ENCODE measurements at places on chromosomes 5 and 9. TPM values are rescaled to one million over a fixed set of nuclear protein-coding genes. Genes with fewer than 3 reads are reported as not detected.
A peak's percentile ranks its signal among the peaks of the same experiment; 100 is the strongest.

DNA sequence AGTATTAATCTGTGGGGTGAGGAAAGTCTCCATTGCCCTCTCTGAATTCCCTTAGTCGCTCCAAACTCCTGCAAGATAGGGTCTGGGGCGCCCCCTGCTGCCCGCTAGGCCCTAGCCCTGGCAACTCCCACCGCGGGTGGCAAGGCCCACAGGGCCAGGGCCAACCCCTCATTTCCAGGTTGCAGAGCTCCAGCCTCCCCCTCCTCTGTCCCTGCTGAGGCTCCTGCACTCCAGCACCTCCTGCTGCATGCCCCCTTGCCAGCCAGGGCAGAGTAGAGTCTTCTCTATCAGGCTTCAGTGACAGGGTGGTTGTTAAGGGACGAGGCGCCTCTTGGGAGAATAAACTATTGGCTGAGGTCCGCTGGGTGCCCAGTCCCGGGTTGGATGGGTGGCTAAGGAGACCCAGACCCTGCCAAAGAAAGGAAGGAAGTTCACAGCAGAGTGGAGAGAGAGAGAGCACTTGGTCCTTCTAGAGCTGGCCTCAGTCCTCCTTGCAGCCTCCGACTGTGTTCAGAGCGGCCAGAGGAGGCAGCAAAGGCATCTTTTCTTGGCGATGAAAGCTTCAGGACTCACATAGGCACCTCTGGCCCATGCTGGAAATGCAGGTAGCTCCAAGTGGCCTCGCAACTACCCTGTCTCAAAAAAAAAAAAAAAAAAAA lies 45.6 kb downstream of the SAR1B start:
- peak; percentile 95 for DNase-seq

- DNase-seq, result no peak
Observed at GRCh38 chr5:14850419-14851049, 21.0 kb downstream of the ANKH start.

DNA sequence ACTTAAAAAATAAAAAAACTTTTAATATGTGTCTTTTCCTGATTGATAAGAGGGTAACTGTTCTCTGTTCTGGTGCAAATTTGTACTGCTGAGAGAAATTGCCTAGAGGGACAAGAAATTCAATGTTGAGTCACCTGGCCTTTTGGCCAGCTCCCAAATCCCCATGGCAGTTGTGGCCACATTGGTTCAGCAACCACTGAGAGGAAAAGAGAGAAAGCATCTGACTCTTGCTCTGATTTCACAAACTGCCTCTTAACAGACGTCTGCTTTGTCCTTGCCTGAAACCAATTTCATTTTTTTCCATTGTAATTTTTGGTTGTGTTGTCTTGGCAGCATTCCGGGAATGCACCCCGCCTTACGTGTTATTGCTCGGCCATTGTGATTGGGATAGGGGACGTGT lies 42.4 kb downstream of the NTRK2 start:
- DNase-seq, result peak; percentile 24

- DNase-seq, result no peak
Observed at GRCh38 chr9:128493424-128493823, 11.1 kb upstream of the GLE1 start.

GRCh38 chr5:139631520-139632165 lies 16.5 kb upstream of the CXXC5 start:
- DNase-seq, result no peak

- DNase-seq, result no peak
Observed at GRCh38 chr5:10663489-10664179, 97.4 kb downstream of the DAP start.

MLLT3 gene
- 42.5 TPM for total RNA-seq

GOLM1 gene
- 1.4 TPM for total RNA-seq
